SK-N-SH treated with all-trans-retinoic acid at 6 μM for 48 hours (cell line): ENCODE measurements at places on chromosomes 1 and 21.
A peak's percentile ranks its signal among the peaks of the same experiment; 100 is the strongest.

DNA sequence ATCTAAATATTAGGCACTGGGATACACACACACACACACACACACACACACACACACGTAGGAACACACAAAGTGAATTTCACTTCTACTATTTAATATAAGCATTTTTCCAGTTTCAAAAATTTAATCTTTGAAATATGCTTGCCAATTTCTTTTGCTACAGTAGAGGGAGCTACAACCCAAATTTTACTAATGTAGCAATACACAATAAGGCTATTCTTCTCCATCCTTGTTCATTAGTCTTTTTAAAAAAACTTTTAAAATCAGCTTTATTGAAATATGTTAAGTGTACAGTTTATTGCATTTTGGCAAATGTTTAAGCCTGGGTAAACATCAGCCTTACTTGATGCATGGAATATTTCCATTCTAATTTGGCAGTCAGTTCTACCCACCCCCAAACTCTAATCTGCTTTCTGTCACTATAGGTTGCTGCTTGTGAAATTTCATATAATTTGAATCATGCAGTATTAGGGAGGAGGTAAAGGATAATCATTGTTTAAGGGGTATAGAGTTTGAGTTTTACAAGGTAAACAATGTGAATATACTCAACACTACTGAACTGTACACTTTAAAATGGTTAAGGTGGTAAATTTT is 93.0 kb upstream of the TENT5C start:
- ATAC-seq, result peak; percentile 65

- peak; percentile 71 for ATAC-seq
These were observed 639.5 kb downstream of the MATN1 start for GRCh38 chr1:30083800-30084464.

DNA sequence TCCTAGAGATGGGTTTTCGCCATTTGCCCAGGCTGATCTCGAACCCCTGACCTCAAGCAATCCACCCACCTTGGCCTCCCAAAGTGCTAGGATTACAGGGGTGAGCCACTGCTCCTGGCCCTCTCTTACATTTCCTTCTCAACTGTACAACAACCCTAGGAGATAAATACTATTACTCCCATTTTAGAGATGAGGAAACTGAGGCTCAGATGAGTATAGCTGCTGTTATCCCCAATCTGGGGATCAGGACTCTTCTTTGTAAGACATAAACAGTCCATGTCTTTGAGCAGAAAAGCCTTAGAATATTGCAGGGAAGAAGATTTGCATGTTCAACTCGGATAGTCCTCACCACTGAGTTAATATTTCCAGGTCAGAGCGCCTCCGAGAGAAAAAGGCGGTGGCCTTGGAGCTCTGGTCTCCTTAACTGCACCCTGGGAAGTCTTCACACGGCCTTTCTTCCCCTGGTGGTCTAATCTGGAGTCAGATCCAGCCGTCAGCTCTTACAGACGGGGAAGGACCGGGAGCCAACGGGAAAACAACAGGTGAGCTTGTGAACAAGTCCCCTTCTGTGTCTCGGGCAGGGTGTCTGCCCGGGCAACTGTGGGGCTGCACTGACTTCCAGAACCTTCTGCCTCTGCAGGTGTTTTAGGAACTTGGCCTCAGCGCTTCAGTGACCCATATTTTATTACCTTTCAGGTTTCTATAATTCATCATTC is 5.9 kb upstream of the OLIG1 start:
- ATAC-seq, result no peak

DNA sequence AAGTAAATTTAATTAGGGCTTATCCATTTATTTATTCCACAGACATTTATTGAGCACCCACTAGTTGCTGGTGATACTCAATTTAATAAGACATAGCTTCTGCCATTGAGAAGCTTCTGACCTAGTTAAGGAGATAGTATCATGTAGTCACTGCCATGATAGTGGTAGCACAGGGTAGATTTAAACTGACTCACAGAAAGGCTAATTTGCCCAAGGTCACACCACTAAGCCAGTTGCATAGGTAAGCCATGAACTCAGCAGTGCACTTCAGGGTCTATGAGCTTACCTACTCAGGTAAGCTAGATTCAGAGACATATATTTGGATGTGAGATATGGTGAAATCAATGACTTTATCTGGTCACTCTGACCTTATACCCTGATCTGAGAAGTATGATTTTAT is 168.4 kb downstream of the TNFSF18 start:
- ATAC-seq, result no peak

GRCh38 chr1:248841702-248842395 is 3.8 kb downstream of the ZNF672 start:
- ATAC-seq, result peak; percentile 3; the same call in 2 of the 3 replicates

DNA sequence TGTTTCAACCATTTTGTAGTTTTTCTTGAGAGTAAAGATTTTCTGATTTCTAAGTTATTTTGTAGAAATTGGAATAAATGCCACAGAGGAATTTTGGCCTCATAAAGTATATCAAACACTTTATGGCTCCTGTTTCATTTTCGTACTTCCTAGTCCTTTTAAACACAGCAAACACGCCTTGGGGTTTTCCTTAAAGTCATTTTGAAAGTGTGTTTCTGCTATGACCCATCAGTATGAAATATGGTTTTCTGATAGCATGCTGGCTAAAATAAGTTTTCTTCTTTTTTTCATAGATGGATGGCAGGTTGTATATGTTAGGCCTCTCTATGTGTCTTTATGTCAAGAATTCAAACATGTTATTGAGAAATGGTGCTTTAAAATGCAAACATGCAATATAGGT is 940.1 kb upstream of the TMPRSS15 start:
- no peak for ATAC-seq

- ATAC-seq, result no peak
These were observed 244.5 kb downstream of the RHOU start for GRCh38 chr1:228979774-228980173.

- ATAC-seq, result no peak
These were observed 80.8 kb upstream of the HNRNPU start for GRCh38 chr1:244945109-244945671.

DNA sequence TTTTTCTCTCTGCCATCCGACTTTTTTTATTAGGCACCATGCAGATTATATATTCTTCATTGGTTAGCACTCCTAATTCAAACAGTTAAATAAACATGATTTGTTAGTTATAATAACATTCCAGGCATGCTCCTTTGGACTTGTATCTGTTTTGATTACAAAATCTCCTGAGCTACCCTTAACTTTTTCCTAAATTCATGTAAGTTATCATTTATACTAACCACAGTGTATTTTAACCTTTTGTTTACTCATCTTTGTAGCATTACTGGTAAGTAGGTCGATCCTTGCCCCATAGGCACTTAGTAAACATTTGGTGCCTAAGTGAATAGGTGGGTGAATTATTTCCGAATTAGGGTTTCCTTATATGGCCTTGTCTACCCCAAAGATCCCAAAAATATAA is 43.8 kb downstream of the MIER1 start:
- no peak for ATAC-seq

DNA sequence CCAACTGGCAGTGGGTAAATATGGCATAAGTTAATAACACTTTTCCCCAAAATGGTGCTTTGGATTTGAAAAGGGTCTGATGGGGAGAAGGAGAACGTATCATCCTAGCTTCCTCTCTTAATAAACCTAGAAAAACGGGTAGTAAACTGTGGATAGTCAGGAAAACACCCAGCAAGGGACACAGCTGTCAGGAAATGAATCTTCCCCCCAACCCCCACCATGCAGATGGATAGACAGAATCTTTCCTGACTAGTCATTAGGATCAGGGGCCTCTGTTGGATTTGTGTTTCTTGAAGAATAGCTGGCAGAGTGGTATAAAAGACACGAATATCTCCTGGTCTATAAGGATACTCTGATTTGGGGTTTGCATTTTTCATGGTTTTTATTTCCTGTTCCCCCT is 22.5 kb upstream of the LAX1 start:
- no peak for ATAC-seq
